ENCODE measurements at places on chromosomes 1 and 21. TPM values are rescaled to one million over a fixed set of nuclear protein-coding genes. Genes with fewer than 3 reads are reported as not detected.

NGF gene
- not detected for total RNA-seq

DNA sequence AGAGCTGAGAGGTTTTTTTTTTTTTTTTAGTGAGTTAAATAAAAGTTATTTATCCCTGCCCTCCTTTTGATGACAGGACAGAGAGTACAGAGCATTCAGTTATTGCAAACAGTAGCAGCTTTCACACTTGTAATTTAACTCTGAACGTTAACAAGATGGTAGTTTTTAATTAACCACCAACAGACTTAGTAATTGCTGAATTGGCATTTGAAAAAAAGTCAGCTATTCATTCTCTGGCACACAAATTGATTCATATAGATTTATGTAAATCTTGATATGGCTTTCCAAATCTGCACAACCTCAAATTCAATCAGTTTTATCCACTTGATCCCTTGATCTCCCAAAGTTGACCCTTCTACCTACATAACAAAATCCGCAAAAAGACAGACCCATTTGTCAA lies 918 bp downstream of the LEMD1 start:
- no peak for DNase-seq

GRCh38 chr1:76336931-76337371 lies 262.4 kb downstream of the ST6GALNAC3 start:
- no peak for DNase-seq

GRCh38 chr1:177333936-177334595 lies 163.3 kb downstream of the BRINP2 start:
- no peak for DNase-seq

DNA sequence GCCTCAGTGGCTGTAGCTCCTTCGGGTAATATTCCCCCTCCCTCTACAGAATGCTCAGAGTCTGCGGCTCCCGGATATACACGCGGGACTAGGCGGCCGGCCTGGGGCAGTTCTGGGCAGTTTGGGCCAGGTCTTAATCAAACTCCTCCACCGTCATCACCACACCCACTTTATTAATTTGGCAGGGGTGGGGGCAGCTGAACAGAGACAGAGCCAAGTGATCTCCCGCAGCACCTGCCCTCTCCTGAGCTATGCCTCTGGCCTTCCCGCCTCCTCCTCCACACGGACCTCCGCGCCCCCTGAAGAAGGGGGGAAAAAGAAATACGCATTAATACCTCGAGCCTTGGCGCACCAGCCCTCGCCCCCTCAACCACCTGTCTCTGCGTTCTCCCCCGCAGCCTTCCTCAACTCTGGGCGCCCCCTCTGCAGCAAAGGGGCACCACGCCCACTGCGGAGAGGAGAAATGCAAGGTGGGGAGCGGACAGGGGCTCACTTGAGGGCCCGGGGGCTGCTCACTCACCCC lies 42.6 kb downstream of the CD34 start:
- DNase-seq = no peak

RXFP4 gene
- 0.14 TPM for total RNA-seq

ADGRB2 gene
- total RNA-seq = 0.85 TPM

GRCh38 chr1:210151052-210151672 lies 81.4 kb upstream of the SERTAD4 start:
- DNase-seq = no peak

S100A7 gene
- not detected for total RNA-seq

CENPF gene
- 68.2 TPM for total RNA-seq

GRCh38 chr1:78277253-78277652 lies 213.5 kb upstream of the PTGFR start:
- DNase-seq = no peak

NR1I3 gene
- not detected for total RNA-seq

GRCh38 chr1:169708647-169709046 lies 2.8 kb downstream of the SELL start:
- DNase-seq = no peak

DNA sequence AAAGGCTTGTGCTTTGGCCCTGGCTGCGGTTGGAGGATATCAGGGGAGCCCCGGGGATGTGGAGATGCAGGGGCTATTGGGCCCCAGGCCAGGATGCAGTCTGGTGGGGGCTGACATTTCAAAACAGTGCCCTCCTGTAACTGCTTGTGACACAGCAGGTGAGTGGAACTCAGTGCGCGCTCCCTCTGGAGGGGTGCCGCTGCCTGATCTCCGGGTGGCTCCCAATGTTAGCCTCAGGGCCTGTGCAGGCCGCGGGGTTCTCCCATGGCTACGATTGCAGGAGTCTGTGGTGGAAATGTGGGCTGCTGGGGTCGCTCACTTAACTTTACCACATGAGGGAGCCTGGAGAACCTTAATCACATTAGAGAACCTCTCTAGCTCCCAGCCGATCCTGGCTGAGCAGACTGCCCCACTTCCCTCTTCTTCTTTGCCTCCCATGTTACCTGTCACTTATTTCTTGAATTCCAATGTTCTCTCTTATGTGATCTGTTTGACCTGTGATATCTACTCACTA lies 163.2 kb downstream of the FMN2 start:
- DNase-seq = no peak

DNA sequence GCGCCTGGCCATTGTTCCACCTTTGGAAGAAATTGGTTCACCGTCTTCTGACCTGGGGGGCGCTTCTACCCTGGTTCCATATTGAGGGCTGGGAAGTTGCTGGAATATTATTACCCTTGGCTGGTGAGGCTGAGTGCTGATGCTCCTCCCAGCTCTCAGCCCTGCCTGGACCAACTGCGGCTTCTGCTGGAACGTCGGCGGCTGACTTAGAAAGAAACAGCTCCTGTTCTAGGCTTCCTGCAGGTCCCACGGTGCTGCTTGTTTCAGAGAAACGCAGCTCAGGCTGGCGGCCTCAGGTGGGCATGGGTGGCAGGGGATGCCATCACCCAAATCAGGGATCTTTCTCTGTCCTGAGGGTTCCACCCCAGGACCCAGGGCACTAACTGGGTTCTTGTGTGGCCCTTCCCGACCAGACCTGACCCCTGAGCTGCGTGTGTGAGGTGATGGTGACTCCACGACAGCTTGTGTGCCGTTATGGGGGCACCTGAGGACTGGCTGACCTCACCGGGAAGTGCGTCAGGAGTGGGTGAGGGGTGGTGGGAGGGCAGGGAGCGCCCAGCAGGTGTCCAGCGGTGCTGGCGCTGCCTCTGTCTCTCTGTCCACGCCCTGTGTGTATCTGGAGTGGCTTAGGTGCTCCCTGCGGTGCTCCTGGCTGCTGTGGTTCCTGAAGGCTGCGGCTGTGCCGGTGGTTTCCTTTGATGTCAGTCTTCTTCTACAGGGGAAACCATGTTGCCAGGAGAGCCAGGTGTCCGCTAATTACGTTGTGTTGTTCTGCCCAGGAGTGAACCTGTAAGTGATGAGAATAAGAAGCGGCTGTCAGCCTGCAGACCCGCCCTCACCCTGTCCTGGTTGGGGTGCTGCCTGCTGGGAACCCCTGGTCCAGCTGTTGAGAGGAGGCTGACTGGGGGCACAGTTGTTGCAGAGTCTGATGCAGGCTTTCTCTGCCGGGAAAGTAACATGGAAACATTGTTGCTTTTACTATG lies 8.9 kb downstream of the SKI start:
- no peak for DNase-seq

GRCh38 chr1:45275054-45275453 lies 51.6 kb upstream of the HPDL start:
- DNase-seq = no peak

- no peak for DNase-seq
Measured at GRCh38 chr1:53949023-53949990, 3.2 kb downstream of the LRRC42 start.

GRCh38 chr1:202656951-202657646 lies 53.2 kb downstream of the SYT2 start:
- no peak for DNase-seq

GRCh38 chr1:8831340-8831739 lies 13.9 kb upstream of the RERE start:
- DNase-seq = no peak

- DNase-seq = no peak
Measured at GRCh38 chr1:172609528-172609927, 49.4 kb upstream of the FASLG start.

MPL gene
- not detected for total RNA-seq

SGIP1 gene
- total RNA-seq = 7.7 TPM

MASP2 gene
- total RNA-seq = 0.04 TPM

- DNase-seq = no peak
Measured at GRCh38 chr21:41208376-41208763, 40.4 kb downstream of the BACE2 start.

DNA sequence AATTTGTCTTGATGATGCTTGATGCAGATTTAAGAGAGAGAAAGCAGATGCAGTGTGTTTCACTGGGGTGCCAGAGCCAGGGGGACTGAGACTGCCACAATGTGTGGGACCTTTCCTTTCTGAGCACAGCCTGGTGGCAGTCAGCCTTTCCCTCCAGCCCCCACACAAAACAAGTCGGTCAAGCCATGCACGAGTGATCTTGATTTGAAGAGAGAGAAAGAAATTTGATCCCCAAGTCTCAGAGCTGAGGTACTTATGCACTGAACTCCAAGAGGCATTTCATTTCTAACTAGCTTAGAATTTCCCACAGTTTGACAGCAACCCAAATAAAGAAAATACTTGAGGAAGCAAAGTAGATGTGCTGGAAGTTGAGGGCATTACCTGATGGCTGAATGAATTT lies 193.8 kb downstream of the ST6GALNAC3 start:
- DNase-seq = no peak

DNA sequence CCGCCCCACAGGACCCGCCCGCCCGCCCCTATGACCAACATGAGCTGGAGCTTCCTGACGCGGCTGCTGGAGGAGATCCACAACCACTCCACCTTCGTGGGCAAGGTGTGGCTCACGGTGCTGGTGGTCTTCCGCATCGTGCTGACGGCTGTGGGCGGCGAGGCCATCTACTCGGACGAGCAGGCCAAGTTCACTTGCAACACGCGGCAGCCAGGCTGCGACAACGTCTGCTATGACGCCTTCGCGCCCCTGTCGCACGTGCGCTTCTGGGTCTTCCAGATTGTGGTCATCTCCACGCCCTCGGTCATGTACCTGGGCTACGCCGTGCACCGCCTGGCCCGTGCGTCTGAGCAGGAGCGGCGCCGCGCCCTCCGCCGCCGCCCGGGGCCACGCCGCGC lies 7.9 kb upstream of the IBA57 start:
- no peak for DNase-seq

- no peak for DNase-seq
Measured at GRCh38 chr1:205088341-205088740, 4.1 kb upstream of the TMEM81 start.

TBX19 gene
- total RNA-seq = 0.40 TPM

DNA sequence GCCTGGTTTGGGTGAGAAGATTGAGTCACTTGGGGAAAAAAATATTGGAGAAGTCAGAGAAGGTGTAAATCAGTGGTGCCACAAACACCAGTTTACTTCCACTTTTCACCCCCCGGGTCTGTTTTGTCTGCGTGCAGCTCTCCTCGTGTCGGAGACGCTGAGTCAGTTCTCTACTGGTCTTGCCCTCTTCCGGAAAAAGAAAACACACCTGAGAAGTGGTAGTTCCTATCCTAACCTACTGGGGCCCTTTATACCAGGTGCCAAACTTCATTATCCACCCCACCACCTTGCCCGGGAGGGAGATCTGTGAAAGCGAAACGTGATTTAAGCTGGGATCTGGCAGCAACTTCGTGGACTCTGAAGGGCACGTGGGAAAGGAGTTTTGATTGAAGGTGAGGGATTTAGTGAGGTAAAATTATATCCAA lies 855 bp upstream of the IVNS1ABP start:
- DNase-seq = no peak

ST6GALNAC3 gene
- 34.6 TPM for total RNA-seq

VWA5B1 gene
- not detected for total RNA-seq

FCGR3B gene
- total RNA-seq = not detected

- no peak for DNase-seq
Measured at GRCh38 chr1:1561801-1562470, 12.7 kb downstream of the SSU72 start.

- no peak for DNase-seq
Measured at GRCh38 chr1:227559499-227559898, 3.9 kb upstream of the ZNF678 start.

DNA sequence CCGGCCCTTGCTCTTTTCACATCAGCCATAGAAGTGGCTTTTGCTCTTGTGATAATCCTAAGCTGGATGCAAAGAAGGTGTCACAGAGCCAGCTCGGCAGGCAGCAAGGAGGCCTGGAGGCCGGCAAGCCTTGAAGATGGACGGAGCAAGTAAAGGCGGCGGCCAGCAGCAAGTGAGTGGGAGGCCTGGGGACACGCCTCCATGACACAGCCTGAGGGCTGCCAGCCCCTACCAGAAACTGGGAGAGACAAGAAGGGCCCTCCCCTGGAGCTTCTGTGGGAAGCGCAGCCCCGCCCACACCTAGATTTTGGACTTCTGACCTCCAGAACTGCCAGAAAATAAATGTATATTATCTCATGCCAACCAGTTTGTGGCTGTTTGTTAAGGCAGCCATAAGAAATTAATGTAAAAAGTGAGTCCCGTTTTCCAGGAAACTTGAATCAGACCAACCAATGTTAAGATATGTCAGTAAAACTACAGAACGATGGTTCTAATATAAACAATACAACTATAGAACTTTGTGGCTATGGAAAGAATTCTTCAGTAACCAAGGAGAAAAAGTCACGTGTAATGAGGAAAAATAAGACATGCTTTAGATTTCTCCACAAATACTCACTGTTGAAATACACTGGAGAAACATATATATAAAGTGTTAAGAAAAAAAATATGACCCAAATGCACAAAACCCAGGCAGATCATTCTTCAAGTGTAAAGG lies 49.9 kb downstream of the BACE2 start:
- no peak for DNase-seq

DNA sequence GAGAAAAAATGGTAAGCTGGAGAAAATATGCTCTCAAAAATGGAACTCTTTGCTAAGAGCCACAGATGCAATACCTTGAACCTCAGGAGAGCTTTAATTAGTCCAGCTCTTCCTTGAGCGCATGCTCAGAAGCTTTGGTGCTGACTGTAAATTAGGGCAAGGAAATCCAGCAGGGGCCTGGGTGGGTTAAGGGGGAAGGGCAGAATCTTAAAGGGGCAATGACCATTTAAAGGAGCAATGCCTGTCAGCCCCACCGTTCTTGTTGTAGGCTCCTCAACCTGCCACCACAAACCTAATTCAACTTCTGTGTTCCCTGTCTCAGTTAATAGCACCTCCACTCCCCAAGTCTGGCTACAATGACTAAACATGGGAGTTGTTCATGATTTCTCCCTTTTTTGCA lies 6.8 kb upstream of the SLC22A15 start:
- DNase-seq = no peak

- no peak for DNase-seq
Measured at GRCh38 chr1:213162862-213163261, 111.8 kb downstream of the RPS6KC1 start.

Data from pulmonary artery endothelial cell (primary cell).